Activated CD4-positive, alpha-beta T cell treated with anti-CD3 and anti-CD28 coated beads for 4 hours (primary cell): ENCODE measurements at places on chromosomes 3 and 15.

DNA sequence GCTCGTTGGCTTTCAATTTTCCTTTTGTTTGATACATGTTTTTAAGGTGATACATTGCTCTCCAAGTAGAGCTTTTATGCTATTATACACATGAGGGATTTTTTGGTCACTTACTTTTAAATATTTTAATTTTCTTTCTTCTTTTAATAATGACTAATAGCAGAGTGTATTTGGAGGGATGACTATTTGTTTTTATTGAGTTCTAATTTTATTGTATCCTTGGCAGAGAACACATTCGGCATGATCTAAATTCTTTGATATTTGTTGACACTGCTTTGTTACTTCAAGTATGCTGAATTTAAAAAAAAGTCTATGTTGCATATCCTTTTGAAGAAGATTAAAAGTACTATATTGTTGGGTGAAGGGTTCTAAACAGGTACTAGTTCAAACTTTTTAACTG, 149.9 kb upstream of the PDZRN3 start:
- no peak for DNase-seq

GRCh38 chr3:167051421-167051820, 328.7 kb downstream of the ZBBX start:
- no peak for DNase-seq

DNA sequence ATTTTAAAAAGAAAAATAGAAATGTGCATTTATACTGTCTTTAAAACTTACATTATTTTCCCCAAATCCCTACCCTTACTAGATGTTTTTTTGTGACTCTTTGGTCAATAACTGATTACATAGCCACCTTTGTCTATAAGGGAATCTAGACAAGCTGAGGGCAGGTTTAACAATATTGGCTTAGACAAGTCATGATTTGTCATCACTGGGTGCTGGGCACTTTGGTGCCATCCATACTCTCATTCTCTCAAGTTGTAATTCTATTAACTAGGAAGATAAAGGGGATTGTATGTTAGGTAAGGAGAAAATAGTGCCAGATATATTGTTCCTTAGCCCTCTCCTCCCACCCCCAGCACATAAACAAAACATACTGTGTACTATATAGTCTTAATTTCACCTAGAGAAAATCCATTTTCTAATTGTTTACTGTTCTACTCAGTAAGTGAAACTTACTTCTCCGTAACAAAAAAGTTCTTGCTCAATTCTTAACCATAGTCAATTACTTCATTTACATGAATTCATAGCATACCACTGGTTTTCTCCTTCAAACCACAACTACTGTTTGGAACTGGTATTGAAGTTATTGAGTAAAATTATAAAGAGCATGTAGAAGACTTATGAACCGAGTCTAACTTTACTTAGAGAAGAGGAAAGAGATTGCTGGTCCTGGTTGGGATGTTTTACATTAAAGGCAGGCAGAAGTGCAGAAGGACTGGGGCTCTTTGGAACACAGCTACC, 877.1 kb downstream of the PDCD6IP start:
- DNase-seq: no peak

- no peak for DNase-seq
Measured at GRCh38 chr3:149371001-149371722, 6.3 kb downstream of the TM4SF1 start.

GRCh38 chr3:196995027-196995426, 26.4 kb upstream of the PIGZ start:
- no peak for DNase-seq

GRCh38 chr3:59451800-59452746, 402.2 kb upstream of the CFAP20DC start:
- no peak for DNase-seq

- DNase-seq: no peak
Measured at GRCh38 chr3:128078322-128078721, 26.1 kb downstream of the SEC61A1 start.
